ENCODE measurements at places on chromosomes 6 and 20. TPM values are rescaled to one million over a fixed set of nuclear protein-coding genes. Genes with fewer than 3 reads are reported as not detected.

DNA sequence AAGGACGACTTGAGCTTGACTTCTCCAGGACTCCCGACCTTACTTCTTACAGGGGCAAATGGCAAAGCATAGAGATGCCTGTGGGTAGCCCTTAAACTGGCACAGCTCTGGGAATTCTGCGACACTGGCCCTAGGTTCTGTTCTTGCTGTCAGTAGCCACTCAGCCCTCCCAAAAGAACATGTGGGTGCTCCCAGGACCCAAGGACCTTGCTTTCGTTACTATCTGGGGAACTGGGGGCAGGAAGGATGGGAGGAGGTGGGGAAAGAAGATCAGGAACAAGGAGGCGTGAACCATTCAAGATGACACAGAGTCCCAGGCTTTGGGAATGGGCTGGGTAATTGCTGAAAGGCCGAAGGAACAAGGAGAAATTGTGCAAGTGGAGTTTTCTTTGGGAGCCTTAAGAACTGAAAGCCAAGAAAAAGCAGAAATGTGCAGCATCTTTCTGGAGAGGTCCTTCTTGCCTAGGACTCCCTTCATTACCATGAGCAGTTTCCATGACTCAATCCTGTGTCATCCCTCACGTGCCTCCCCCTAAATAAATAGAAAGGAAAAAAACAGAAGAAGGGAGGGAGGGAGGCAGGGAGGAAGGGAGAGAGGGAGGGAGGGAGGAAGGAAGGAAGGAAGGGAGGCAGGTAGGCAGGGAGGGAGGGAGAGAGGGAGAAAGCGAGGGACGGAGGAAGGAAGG, 284.6 kb upstream of the FOXQ1 start:
- no peak for DNase-seq

DNA sequence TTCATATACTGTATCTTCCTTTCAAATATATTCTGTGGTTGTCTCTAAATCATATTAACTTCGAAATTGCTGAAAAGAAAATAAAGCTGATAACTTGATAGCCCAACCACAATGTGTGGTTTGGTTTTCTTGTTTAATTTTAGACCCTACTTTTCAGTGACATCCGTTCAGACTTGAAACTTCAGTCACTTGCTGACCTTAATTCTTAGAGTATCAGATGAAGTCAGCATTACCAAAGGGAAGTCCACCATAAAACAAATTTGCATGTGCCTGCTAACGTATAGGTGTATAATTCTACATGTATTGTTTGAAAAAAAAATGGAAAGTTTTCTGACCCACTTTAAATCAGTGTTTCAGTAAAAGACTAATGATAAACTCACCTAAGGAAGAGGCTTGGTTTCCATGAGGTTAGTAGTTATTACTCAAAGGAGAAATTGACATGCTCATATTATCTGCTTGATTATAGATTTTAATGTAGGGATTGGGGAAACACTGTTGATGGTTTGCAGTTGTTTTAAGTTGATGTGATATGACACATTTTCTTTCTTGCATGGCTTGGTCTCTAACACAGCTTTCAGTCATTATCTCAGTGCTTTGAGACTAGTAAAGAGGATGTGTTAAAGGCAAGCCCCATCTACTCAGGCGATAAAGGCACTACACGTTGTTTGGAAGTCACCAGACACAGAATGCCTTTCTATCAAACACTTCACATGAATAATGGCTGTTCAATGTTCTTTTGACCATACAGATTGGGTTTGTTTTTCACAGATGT, 5.2 kb upstream of the IL17A start:
- DNase-seq: no peak

GRCh38 chr6:5904532-5904931, 102.2 kb downstream of the NRN1 start:
- DNase-seq: no peak

GRCh38 chr20:32206760-32207625, 550 bp downstream of the PLAGL2 start:
- DNase-seq: peak; percentile 30

- peak; percentile 84 for DNase-seq
These were observed at the start of gene RIPOR2 for GRCh38 chr6:24935366-24936152. RIPOR2 (minus strand) TSS chr6:24935960; CDS start chr6:24935898, 62 bp downstream.

The PDE7B gene
- total RNA-seq: 0.73 TPM

The SFTA2 gene
- not detected for total RNA-seq

Measured in activated CD4-positive, alpha-beta T cell treated with anti-CD3 and anti-CD28 coated beads for 36 hours (primary cell).